ENCODE measurements at places on chromosomes 3 and 15.

DNA sequence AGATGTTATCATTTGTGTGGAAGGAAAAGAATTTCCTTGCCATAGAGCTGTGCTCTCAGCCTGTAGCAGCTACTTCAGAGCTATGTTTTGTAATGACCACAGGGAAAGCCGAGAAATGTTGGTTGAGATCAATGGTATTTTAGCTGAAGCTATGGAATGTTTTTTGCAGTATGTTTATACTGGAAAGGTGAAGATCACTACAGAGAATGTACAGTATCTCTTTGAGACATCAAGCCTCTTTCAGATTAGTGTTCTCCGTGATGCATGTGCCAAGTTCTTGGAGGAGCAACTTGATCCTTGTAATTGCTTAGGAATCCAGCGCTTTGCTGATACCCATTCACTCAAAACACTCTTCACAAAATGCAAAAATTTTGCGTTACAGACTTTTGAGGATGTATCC lies 15.1 kb downstream of the KLHL24 start:
- no peak for DNase-seq

DNA sequence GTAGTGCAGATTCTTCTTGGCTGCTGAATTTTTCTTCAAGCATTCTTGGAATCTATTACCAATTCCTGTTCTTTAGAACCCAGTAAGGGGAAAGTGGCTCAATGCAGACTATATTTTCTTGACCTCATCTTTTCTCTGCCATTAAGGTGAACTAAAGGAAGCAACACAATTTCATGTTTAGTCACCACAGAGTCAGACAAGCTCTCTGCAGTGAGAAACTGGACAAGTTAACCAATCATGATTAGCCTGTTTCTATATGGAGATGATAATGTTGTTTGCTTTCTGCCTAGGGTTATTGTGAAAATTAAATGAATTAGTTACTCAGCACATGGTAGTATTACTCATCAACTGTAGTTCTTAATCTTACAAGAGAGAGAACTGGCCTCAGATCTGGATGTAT lies 1075.1 kb downstream of the AGBL1 start:
- DNase-seq: no peak

GRCh38 chr3:24202071-24202470 lies 257.0 kb downstream of the NR1D2 start:
- no peak for DNase-seq

GRCh38 chr15:89985111-89985510 lies 16.0 kb upstream of the ZNF710 start:
- DNase-seq: no peak

- DNase-seq: no peak
Measured at GRCh38 chr3:180358179-180358578, 243.8 kb upstream of the TTC14 start.

DNA sequence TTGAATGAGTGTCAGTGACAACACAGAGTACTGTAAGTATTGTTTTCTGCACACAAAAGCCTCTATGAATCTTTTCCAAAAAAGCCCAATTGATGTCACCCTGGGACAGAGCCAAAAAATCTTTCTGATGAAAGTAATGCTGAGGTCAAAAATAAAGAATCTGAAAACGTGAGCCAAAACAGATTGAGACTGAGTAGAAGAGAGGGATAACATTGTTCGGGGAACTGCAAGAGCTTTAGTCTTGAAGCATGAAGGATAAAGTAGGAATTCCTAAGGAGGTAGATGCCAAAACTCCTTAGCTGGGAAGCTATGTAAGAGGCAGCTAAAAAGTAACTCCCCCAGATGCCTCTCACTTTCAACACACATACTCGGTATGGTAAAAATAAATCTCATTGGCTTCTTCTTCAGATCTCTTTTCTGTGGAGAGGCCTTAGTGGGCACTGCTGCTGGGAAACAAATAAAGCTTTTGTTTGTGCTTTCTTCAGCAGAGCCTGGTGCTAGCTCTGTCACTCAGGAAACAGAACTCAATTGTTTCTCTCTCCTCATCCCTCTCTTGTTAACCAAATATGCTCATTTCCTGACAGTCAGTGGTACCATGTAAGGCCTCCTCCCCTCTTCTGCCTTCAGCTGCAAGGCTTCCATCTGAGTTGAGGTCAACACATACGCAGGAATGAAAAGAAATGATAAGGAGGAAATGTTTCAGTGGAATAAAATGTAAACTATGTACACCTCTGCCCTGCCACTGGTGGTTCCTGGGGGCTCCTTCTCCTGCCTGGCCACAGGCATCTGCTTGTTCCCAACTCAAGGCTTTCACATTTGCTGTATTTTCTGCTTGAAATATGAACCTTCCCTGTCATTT lies 58.1 kb downstream of the CD200 start:
- no peak for DNase-seq
